ENCODE measurements at places on chromosomes 5 and 9.

DNA sequence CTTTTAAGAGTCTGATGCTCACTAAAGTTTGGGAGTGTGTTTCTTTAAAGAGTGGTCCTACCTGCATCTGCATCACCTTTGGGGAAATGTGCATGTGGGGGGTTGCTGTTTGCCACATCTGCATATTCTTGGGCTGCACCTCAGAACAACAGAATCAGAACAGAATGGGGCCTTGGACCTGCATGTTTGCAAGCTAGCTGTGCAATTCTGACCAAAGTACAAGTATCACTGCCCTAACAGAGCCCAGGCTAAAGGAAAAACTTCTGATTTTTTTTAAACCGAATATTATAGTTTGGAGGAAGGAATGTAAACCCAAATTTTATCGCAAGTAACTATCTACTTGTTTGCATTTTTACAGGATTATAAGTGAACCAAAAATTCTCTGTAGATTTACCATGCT is 34.2 kb upstream of the PRLR start:
- no peak for DNase-seq

DNA sequence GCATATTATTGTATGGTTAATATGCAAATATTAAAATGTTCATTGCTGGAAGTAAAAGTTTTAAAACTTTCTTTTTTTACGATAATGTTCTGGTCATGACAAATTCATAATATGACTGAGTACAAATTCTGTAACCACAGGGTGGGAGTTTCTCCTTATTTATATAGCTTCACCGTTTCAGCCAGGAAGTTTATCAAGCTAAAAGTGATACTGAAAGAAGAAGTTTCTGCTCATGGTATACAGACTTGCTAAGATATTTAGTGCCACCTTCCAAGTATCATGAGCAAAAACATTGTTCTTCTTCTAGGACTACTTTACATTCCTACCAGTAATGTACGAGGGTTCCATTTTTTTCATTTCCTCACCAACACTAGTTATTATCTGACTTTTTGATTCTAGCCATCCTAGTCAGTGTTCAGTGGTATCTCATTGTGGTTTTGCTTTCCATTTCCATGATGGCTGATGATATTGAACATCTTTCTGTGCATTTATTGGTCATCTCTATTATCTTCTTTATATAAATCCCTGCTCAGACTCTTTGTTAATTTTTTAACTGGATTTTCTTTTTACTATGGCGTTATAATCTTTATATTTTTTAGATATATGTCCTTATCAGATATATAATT is 94.2 kb upstream of the PRRC1 start:
- no peak for DNase-seq

DNA sequence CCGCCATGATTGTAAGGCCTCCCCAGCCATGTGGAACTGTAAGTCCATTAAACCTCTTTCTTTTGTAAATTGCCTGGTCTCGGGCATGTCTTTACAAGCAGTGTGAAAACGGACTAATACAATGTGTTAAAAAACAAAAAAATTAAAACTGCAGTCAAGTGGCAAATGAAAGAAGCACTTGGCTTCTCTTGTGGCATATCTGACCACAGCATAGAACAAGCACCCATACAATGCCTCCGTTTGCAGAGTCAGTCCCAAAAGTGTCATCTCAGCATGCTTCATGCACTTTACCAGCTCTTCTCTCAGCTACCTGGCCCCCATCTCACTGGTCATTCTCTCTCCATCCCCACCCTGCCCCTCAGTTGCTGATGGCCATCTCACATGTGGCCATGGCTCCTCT is 51.1 kb upstream of the DAPK1 start:
- no peak for DNase-seq

- DNase-seq: no peak
Measured at GRCh38 chr5:112636751-112637150, 100.9 kb upstream of the APC start.

GRCh38 chr9:1154739-1155138 is 104.6 kb downstream of the DMRT2 start:
- no peak for DNase-seq

- DNase-seq: peak; percentile 4
Measured at GRCh38 chr5:116068028-116068632, 16.7 kb upstream of the COMMD10 start.

DNA sequence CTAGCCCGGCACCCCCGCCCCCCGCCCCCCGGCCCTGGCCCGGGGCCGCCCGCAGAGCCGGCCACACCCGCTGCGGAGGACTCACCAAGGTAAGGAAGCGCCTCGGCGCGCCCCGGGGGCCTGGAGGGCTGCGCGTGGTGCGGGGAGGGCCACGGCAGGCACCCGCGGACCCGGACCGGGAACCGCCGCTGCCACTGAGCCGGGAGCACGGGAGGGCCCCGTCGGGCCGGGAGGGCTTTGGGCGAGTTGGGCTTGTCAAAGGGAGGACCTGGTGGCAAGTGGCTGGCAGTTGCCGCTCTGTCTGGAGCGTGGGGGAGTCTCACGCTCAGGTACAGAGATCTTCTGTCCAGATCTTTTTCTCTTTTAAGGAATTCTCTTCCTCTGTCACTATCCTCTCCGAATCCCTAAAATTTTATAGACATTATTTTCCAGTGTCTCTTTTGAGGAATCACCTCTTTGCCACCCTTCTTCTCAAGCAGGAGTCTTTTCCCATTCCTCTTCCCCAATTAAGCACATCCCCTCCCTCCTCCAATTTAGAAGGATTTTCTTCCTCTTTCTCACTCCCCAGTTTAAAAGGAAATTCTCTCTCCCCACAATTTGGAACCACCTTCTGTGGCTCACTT is 11.3 kb upstream of the LHX2 start:
- DNase-seq: no peak

DNA sequence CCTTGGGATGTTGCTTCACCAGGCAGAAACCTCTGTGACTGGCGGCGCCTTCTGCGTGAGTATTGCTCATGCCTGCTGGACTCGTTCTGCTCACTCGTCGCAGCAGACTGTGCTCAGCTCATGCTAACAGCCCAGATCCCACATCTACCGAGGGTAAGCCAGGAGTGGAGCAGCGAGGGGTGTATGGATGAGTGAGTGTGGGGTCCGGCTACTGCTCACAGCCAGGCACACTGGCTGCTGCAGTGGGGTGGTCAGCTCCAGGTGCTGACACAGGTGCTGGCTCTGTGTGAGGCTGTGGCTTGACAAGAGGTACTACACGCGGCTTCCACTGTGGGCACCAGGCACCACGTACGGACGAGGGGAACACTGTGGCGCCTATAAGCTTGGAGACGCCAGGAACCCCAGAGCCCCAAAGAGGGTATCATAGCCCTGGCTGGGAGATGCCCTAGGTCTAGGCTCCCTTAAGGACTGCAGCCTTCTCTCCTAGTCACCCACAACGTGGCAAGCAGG is 47.7 kb upstream of the CDH12 start:
- DNase-seq: no peak

- no peak for DNase-seq
Measured at GRCh38 chr9:114994768-114995167, 64.4 kb upstream of the TNFSF8 start.

- DNase-seq: no peak
Measured at GRCh38 chr9:96486386-96487028, 36.5 kb downstream of the HABP4 start.

- peak; percentile 66 for DNase-seq
Measured at GRCh38 chr5:53478411-53479044, 1.9 kb upstream of the FST start.

DNA sequence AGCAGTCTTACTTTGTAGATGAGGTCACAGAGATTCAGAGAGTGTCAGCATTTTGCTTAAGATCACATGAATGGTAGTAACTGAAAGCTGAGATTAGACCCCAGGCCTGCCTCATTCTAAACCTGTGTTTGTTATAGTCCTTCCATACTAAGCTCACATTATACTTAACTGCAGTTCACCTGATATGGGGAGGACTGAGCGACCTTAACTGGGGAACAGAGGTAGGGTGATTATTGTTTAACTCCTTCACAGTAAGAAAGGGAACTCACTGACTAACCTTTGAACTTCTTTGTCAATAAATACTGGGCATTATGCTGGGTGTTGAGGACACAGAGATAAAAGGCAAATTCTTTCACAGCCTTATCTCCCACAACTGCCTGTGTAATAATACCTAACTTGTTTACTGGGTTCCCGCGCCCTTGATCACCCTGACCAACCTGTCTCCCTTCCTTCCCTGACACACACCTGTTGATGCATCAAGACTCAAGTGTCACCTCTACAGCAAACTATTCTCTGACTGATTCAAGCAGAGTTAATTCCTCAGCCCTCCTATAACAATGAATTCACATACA is 27.2 kb downstream of the DEPDC1B start:
- no peak for DNase-seq

DNA sequence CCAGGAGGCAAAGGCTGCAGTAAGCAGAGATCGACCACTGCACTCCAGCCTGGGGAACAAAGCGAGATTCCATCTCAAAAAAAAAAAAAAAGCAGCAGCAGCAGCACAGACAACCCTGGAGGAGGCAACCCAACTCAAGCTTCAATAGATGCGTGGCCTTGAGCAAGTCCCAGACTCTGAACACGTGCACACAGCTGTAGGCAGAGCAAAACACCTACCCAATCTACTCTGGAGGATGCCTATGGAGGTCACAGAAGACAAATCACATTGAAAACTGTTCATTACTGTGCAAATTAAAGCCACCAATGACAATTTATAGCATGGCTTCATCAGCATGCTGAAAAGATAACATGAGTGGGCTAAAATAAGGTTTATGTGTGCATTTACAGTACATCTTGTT is 7.2 kb downstream of the TLE1 start:
- DNase-seq: no peak

DNA sequence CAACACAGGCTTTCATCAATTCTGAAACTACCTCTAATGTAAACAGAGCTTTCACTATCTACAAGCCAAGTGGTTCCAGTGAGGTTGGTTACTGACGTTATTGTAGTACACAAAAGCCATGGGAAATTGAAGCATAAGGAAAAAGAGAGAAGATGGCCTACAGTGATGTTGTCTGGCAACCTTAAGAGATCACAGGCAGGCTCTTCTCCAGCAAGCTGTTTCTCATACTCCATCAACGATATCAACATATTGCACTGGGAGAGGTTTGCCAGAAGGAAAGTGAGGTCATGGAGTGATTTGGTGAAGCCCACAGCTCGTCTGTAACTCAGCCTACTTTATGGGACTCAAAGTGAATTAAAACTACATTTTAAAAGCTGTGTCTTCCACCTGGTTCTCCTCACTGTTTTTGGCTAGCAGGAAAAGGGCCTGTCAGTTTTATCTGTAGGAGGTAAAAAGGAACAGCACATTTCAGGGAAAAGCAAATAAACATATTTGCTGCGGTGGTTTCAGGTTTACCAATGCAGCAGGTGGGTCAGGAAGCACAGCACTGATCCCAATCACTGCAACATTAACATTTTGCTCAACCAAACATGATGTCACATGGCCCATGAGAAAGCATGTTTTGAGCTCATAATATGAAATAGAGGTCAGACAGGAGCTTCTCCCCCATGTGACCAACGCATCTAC is 72.9 kb downstream of the ARSB start:
- peak; percentile 35 for DNase-seq

DNA sequence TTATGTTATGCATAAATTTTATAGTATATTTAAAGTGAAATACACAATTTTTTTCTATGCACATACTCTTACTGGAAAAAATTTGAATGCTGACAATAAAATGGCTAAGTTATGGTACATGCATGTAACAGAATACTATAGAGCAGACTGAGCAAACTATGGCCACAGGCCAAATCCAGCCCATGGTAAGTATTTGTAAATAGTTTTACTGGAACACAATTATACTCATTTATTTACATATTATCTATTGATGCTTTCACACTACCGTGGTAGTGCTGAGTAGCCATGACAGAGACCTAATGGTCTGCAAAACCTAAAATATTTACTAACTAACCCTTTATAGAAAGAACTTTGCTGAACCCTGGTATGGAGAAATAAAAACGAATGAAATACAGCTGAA is 45.7 kb downstream of the TEX10 start:
- DNase-seq: no peak

GRCh38 chr9:135340143-135340655 is 139.4 kb upstream of the PPP1R26 start:
- DNase-seq: no peak

- DNase-seq: no peak
Measured at GRCh38 chr5:72372331-72372730, 52.2 kb downstream of the PTCD2 start.

DNA sequence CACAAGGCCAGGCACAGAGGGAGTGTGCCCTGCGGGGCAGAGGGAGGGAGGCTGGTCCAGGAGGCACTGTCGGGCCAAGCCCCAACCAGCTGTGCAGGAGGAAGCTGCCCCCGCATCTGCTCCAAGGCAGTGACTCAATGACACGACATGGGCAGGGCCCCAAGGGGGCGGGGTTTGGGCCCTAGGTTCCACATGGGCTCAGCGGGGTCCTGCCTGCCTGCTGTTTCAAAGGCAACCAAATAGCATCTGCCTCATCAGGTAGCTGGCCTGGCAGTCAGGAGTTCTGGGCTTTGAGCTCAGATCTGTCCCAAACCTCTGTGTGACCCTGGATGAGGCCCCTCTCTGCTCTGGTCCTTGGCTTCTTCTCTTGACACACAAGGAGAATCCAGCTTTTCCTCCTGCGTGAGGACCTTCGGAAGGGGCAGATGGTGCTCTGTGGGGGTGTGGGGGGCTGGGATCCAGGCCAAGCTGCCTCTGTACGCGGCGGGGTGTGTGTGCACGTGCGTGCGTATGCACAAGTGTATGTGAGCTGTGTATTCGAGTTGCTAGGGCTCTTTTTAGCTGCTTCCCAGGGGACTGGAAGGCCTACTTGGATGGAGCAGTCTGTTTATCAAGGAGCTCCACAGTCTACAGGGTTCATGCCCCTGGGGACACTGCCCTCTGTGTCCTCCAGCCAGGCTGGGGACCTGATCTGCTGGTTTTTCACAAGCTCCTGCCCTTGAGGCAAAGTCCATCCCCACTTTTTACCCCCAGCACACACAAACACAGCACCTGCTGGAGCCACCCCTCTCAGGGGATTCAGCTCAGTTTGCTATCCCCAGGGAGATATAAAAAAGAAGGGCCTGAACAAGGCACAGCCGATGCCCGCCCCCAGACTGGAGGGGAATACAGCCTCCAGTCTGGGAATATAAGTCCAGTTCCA is 138.9 kb downstream of the RGS3 start:
- peak; percentile 51 for DNase-seq

DNA sequence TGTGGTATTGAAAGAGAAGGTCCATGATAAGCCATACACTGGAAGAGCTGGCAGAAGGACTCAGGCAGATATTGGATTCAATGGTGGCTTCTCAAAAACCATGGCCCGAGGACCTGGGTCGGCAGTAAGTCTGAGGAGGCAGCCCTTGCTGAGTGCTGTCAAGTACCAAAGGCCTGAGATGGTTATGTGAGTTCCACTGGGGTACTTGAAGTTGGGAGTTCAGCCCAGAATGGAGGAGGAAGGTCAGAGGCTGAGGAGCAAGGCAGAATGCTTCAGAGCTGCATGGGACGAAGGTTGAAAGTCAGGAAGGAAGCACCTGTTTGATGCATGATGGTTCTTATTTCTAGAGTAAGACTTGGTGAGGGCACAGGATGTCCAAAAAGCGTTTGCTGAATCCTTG is 194.9 kb downstream of the DIRAS2 start:
- no peak for DNase-seq
